Uterus (tissue), 4 donors: ENCODE measurements at places on chromosomes 6 and 20. TPM values are rescaled to one million over a fixed set of nuclear protein-coding genes. Genes with fewer than 3 reads are reported as not detected.

Gene CST2
- total RNA-seq = not detected

Gene TBX18
- total RNA-seq = 19.9 TPM

Gene SCRT2
- total RNA-seq = not detected

Gene TRAPPC3L
- not detected for total RNA-seq

Gene MLN
- not detected for total RNA-seq
